ENCODE measurements at places on chromosomes 1 and 21.
A peak's percentile ranks its signal among the peaks of the same experiment; 100 is the strongest.

DNA sequence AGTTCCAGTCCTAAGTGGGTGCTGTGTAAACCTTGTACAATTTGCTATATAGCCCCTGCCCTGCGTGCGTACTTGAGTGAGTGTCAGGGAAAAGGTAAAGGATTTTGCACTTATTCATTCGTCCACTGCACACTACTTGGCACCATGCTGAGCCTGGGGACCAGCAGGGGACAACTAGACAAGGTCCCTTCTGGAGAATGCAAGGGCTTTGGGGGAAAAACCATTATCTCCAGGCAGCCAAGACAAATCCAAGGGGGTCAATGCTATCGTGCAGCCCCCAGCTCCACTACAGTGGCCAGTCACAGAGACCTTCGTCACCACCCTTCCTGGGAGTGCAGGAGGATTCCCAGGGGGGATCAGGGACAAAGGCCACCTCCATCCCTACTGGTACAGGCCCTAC is 39.7 kb downstream of the MATN1 start:
- no peak for DNase-seq

- DNase-seq: no peak
These were observed 65.3 kb upstream of the SAMD13 start for GRCh38 chr1:84236256-84236655.

DNA sequence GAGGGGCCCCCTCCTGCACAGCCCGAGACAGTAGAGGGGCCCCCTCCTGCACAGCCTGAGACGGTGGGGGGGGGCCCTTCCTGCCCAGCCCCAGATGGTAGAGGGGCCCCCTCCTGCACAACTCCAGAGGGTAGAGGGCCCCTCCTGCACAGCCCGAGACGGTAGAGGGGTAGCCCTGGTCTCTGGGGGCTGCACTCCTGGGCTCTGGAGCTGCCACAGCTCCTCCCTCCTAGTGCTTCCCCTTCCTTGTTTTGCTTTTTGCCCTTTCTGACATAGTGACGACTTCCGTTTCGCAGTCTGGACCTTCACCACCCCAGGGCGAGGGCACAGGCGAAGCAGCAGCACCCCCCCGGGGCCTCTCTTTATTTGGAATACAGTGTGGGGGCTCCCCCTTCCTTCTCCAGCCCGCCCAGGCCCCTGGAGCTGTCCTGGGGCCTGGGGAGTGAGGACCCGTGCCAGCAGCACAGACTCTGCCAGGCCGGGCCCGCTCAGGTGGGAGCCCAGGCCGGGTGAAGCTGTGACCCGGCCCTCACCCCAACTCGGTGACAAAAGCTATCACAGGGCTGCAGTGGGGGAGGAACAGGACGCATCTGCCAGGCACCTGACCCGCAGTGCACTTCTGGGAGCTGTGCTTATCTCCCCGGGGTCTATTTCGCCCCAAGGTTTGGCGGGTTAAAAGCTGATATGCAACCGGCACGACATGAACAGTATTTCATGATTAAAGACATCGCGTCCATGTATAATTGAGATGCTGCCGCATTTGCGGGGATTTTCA is 1.1 kb upstream of the PRXL2B start:
- no peak for DNase-seq

DNA sequence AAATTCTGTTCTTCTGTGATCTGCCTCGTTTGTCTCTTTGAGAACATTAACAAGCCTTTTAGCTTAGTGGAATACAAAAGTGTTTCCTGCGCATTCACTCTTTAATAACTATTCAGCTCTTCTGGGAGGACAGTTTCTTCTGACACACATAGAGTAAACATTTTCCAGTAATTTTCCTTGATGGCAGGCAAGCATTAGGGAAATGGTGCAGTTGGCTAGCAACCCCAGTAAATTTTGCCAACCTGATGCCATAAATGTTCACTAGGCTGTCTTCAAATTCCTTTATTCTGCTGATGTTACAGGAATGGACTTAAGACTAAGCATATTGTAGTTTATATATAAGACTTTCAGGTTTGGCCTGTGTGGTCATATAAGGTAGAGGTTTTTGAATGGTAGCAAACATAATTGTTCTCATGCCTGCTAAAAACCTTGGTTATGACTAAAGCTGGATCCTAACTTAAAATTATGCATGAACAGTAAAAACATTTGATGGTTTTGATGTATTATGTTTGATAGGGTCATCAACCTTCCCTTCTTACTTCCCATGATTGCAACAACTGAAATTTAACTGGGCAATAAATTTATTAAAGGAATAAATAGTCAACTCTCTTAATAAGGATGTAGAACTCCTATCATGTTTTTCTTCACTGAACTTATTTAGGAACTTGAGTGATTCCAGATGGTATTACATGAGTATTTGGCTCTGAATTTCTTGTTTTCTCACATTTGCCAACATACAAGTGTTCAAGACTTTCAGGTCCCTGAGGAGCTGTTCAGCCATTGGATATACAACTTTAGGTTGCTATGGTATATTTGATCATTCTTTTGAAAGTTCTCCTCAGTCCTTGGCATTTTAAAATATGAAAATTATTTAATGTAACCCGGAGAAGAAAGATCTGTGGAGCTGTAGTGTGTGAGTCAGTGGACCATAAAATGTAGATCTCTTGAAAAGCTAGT is 223.4 kb downstream of the FMN2 start:
- peak; percentile 72 for DNase-seq

DNA sequence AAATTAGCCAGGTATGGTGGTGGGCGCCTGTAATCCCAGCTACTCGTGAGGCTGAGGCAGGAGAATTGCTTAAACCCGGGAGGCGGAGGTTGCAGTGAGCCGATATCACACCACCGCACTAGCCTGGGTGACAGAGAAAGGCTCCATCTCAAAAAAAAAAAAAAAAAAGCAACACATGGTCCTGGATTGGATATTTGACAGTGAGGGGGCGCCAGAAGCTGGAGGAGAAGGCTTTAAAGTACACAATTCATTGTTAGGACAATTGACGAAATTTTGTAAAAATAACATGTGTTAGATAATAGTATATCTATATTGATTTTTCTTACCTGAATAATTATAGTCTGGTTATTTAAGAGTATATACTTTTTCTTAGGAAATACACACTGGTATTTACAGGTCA is 50.2 kb upstream of the USP25 start:
- no peak for DNase-seq
